AG10803 (cell line): ENCODE measurements at places on chromosomes 3 and 15.

DNA sequence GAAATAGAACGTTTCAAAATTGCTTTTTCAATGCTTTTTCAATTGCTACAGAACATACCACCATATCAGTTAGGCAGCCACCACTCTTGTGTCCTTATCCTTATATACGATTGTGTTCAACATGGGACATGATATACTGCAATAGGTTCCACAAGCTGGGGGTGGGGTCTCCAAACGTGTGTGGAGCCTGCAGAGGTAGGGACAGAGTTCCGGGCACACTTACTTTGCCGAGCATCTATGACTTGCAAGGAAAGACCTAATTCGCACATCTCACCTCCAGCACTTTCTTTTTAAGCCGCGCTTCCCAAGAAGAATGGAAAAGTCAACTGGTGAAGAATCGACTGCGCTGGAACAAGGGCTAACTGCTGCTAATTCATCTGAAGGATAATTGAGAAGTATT is 39.6 kb upstream of the SFMBT1 start:
- no peak for DNase-seq

DNA sequence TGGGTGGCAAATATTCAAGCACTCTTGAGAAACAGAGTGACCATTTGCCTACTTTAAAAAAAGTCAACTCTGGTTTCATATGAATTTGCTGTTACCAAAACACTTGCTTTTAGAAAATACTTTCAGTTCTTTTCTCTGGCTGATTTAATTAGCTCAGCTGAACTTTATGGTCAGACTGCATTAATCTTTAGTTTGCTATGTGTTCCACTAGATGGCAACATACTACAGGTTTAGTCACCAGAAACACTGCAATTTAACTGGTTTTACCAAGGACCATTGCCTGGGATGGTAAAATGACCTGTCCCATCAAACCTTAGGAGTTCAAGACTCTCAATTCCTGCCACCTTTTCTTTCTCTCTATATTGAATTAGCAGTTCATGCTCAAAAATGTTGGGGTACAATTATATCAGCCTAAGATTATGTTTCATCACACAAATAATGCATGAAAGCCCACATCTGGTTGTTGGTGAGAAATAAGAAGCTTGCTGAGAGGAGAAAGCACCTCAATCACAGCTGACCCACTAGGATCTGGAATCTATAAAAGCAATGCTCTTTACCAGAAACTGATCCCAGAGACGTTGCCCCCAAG is 14.2 kb downstream of the EIF4E3 start:
- DNase-seq = peak; percentile 61

DNA sequence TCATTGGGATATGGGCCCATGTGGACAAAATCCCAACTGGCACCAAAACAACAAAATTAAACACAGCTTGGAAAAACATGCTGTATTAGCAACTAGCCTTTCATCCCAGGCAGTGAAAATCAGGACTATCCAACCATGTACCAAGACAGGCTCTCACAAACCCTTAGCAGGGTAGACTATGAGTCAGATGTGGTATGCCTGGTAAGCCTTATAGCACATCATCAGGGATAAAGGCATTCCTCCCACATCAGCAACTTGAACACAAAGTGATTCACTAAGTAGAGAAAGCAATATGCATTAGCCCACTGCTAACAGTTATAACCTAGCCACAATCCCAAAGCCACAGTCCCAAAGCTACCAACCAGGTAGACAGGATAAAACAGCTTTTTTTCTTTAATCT is 8.0 kb downstream of the CEP152 start:
- peak; percentile 94 for DNase-seq

DNA sequence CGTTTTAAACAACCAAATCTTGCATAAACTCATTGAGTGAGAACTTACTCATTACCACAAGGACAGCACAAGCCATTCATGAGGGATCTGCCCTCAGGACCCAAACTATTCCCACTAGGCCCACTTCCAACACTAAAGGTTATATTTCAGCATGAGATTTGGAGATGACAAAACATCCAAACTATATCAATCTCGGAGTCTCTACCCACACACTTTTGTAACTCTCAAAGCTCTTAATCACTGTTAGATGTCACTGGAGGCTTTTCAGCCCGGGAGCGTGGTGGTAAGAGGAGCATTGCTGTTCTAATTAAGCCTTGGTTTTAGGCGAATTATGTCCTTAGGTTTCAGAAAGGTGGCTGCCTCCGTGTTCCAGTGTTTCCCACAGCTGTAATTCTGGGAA is 86.3 kb downstream of the CNTN6 start:
- peak; percentile 3 for DNase-seq

DNA sequence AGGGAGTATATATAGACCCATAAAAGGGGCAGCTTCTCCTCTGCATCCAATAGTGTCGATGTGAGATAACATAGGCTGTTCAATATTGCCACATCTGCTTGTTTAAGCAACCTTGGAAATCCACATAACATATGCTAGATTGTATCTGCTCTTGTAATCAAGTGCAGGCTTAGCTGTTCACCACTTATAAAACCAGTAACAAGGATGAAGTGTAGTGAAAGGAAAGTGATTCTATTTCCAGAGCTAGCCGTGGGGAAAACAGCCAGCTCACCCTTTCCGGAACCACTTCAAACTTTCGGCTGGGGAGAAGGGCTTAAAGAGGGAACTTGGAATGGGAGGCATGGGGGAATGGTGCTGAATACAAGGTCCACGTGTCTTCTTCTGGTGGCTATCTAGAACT is 204.0 kb downstream of the TAFA4 start:
- DNase-seq = no peak

GRCh38 chr15:79853492-79854328 is 43.1 kb downstream of the MTHFS start:
- peak; percentile 83 for DNase-seq

DNA sequence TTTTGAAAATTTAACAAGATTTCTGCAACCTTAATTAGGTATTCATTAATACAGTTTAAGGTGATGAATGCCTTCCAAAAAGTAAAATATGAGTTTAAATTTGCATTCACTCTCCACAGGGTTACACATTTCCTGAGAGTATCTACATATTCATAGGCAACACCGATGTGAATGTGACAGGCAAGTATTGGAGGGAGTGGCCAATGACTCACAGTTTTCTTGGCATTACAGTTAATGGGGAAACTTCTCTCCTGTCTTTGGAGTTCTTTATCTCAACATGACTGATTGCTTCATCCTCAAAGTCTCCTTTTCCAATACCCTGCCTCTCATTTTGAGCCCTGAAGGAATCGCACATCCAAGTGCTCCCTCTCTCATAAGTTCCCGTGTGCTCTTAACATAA is 181.9 kb upstream of the CHL1 start:
- DNase-seq = no peak

DNA sequence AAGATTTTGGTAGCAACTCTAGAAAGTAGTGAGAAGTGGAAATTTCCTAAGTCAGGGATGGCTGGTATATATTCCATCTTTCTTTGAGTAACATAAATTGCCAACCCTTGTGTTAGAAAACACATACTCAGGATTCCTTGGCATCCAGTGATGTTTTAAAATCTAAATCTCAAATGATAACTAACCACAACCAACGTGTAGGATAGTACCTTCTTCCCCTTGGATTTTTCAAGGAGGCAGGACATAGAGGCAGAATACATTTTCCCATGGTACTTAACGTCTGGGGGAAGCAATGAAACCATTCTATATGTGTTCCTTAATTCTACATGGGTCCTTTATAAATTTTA is 93.4 kb downstream of the WDR76 start:
- no peak for DNase-seq
